ENCODE measurements at places on chromosomes 2 and 18.

DNA sequence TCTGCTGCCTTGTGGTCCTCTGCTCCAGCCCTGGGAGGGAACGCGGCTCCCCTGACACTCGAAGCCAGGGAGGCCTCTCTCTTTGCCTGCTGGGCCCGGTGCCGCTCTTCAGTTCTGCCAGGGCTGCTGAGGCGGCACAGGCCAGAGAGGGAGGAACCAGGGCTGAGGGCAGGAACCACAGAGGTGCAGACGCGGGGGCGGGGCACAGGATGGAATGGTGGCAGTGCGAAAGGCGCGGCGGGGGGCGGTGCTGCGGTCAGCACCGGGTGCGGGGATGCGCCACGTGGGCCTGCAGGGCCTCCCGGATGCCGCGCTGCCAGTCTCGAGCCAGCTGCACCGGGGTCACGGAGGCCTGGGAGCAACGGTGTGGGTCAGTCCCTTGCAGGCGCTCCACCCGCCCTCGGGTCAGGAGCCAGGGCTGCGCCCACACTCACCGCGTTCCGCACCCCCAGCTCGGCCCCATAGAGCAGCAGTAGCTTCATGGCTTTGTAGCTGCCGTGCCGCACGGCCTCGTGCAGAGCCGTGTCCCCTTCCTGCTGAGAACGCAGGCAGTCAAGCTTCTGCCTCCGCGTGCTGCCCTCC lies 4.4 kb downstream of the ANKRD23 start:
- DNase-seq: no peak

GRCh38 chr18:54991981-54992380 lies 32.7 kb upstream of the CCDC68 start:
- no peak for DNase-seq

DNA sequence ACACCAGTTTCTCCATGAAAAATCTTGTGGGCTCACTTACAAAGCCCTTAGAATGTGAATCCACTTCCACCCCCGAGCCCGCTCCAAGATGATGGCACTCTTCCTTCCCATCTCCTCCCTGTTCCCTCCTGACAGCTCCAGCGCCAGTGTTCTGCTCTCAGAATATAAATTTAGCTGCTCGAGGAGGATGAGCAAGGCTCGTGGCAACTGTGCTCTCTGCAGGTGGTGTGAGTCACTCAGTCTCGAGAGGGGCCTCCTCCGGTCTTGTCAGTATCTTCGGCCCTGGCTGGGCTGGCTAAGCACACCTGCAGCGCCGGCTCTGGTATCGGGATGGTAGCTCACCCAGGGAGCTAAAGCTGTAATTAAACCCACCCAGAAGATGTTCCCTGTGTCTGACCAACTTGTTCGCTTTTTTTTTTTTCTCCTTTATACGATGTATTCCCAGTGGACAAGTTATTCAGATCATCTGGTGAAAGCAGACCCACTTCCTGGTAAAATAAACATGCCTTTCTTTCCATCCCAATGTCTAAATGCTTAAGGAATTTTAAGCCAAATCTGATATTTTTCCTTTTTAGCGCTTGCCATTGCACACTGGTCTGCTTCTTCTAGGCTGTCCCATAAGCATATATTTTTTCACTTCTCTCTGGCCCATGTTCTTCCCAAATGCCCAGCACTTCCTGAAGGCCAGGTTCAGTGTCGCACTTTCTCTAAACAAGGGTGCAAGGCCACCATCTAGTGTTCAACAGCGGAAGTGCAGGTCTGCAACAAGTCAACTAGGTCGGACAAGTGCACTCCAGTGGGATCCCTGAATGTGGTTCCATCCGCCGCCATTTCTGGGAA lies 31.4 kb upstream of the YPEL5 start:
- DNase-seq: peak; percentile 85

DNA sequence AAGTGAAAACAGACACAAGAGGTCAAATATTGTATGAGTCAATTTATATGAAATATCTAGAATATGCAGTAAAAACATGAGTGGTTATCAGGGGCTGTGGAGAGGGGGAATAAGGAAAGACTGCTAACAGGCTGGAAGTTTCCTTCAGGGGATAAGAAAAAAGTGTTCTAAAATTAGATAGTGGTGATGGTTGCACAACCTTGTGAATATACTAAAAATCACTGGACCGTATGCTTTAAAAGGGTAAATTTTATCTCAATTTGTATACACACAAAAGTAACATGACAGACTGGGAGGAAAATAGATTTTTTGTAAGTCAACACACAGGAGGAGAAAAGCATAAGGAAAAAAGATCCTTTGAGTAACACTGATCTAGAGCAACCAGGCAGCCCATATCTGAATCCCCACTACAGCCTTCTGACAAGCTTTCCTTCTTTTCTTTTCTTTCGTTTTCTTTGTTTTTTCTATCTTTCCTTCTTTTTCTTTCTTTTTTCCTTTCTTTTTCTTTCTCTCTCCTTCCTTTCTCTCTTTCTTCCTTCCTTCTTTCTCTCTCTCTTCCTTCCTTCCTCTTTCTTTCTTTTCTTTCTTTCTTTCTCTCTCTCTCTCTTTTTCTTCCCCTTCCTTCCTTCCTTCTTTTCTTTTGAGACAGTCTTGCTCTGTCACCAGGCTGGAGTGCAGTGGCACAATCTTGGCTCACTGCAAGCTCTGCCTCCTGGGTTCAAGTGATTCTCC lies 95.4 kb downstream of the AAK1 start:
- DNase-seq: no peak

GRCh38 chr2:216689397-216689796 lies 6.0 kb downstream of the IGFBP5 start:
- DNase-seq: no peak
